ENCODE measurements at places on chromosomes 5 and 9. TPM values are rescaled to one million over a fixed set of nuclear protein-coding genes. Genes with fewer than 3 reads are reported as not detected.

DNA sequence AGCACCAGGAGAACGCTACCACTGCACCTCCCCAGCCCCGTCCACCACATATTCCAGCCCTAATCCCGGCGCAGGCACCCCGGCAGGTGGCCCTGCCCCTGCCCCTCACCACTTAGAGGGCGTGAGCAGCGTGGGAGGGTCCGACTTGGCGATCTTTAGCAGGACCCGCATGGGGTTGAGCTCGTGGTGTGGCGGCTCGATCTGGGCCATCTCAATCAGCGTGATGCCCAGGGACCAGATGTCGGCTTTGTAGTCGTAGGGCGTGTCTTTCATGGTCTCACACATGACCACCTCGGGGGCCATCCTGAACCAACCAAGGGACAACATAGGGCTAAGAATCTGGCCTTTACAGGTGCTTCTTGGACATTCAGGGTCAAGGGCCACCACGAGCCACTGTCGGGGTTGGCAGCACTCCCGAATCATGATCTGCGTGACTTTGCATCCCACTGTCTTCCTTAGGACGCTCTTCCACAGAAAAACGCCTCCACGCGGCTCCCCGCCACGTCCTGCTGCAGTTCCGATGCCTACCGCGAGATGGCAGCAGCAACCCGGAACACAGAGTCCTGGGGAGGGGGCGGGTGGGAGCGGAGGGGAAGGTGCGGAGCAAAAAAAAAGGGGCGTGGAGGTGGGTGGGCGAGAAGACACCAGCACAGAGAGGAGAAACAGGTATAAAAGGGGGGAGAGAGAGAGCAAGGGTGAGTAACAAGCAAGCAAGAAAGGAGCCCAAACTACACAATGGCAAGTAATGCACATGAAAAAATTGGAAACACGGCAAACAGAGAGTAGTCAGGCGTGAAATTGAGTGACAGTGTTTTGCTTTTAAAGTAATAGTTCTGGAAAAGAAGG is 81.3 kb downstream of the STK10 start:
- DNase-seq = no peak

DNA sequence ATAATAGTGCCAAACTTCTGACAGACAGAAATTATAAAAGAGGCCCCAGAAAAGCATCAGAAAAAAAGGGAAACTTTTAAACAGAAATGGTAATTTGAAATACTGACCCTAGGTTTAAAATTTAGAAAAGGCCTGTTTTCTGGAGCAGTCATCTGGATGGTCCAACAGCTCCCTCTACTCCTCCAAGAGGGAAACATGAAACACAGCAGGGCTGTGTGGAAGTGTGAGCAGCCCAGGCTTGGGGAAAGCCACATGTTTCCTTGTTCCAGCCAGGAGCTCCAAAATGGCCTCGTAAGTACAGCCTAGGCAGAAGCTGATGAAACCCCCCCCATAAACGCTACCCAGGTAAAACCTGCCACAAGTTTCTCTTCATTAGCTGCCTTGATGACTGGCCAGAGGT is 499.3 kb upstream of the ADAMTS16 start:
- no peak for DNase-seq

DNA sequence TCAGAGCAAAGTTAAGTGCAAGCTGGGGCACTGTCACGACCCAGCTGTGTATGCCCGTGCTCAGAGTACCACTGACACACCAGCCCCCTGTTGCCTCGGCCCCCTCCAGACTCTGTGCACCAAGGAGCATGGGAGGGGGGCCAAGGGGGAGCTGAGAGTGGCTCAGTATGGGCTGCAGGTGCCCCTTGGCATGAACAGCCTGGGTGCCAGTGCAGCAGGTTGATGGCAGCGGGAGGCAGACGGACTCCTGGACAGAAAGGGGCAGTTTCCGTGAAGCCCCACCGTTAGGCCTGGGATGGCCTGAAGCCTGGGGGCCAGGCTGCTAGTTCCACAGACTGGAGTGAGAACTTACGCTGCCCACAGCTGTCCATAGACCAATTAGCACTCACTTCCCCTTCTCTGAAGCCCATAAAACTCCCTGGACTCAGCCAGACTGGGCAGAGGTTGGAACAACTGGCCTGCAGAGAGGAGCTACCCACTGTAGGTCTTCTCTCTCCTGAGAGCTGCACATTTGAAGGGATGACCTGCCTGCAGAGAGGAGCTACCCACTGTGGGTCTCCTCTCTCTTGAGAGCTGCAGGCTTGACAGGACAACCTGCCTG is 182.8 kb downstream of the DEPDC1B start:
- no peak for DNase-seq

MYOT gene
- total RNA-seq = not detected

SGCD gene
- total RNA-seq = 10.6 TPM

GRCh38 chr9:78213712-78214111 is 22.2 kb upstream of the CEP78 start:
- no peak for DNase-seq

- DNase-seq = no peak
Observed at GRCh38 chr9:110669433-110669832, 842 bp downstream of the MUSK start.

DNA sequence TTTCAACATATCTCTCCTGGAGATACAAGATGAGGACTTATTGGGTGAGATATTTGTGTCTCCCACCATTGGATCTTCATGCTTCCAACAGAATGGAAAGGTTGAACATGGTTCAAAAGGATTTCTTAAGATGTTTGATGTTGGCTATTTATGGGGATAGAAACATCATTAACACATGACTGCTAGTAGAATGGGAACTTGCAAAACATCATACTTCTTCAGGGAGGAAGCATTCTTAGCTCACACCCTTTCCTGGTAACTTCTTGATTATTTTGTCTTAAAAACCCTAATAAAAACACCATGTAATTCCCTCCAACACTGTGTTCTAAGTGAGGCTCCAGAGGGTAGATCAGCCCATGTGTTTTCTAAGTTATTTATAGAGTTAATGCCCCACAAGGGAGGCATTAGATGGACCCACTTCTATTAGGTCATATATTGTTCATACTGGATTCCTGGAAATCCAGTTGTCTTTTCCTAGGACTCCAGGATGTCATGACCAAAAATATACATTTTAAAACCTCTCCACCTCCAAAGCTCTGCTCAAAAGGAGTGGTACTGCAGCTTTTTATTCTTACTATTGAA is 95.8 kb downstream of the FOXD1 start:
- DNase-seq = no peak

DNA sequence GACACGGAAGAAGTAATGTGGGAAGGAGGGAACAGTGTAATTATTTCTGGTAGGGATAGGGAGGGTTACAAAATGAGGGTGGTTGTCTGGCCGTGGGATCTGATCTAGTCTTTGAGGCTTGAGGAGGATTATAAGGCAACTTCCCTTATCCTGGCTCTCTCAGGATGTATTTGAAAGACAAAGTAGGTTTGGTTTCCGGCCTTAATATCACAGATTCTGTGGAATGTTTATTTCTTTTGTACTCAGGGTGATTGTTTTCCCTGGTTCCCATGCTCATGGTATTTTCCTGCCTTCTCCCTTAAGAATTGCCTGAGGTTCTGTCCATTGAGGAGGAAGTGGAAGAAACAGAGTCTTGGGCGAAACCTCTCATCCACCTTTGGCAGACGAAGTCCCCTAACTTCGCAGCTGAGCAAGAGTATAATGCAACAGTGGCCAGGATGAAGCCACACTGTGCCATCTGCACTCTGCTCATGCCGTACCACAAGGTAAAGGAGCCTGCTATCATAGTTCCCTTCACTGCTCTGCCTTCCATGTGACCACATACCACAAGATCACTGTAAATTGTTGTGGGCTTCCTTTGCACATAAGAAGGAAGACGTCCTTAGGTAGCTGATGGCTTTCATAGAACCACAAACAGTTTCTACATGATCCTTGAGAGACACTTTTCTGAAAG is 253.8 kb downstream of the KDM4C start:
- no peak for DNase-seq

- DNase-seq = peak; percentile 80
Observed at GRCh38 chr5:96288845-96289185, 144.2 kb downstream of the PCSK1 start.

DNA sequence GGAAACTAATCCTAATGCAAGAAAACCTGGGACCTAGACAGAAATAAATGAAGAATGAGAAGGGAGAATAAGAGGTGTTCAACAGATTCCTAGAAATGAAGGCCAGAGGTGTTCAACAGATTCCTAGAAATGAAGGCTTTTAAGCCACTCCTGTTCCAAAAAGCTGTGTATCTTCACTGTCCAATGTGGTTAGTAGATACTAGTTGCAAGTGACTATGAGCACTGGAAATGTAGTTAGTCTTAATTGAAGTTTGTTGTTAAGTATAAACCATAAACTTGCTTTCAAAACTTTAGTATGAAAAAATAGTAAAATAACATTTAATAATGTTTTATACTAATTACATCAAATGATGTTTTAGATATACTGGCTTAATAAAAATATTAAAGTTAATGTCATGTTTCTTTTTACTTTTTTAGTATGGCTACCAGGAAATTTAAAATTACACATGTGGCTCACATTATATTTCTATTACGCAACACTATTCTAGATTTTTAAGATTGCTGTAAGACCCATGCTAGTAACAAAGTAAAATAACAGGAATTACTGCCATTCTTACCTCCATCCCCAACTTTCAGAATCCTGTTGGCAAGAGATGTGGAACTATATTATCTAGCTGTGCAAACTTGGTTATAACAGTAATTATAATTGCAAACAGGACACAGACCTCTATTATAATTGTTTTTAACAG is 57.5 kb downstream of the RICTOR start:
- no peak for DNase-seq

DNA sequence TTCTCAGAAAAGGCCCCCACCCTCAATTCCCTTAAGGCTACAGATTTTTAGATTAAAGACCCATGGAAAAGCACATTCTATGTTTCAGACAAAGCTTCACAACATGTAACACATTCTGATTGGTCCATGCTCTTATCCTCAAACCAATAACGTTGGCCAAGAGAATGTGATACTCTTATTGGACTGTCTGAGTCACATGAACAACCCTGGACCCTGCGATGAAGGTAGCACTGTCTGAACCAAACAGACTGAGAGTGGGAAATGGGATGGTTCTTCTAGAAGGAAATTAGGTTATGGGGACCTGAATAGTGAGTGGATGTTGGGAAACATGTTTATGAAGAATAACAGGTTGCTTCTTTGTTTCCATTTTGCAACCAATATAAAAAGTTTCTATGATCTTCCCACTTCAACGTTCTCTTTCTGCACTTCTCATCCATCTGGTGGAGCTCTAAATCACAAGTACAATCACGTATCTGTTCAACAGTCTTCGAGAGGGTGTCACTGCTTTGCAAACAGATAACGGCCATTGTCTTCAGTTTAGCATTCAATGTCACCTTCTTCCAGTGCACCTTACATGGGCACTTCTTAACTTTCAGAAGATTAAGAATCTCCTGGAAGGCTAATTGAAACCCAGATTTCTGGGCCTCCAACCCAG is 81.6 kb downstream of the PTCH1 start:
- no peak for DNase-seq
